NCI-H1417 (cell line): ENCODE measurements at places on chromosomes 3 and 15.

DNA sequence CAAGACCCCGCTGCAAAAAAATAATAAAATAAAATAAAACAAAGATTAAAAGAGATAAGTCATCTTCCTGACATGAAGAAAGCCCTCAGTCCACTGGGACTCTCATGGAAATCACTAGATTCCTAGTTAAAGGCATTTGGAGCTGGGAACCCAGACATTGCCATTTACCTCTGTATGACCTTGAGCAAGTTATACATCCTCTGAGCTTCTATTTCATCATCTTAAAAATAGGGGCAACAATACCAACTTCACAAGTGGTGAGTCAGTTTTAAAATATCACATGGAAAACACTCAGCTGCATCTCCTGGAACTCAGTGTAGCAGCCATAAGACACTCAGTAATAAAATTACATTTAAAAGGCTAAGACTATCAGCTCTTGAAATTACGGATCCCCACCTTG, 334.8 kb downstream of the ERC2 start:
- no peak for DNase-seq

DNA sequence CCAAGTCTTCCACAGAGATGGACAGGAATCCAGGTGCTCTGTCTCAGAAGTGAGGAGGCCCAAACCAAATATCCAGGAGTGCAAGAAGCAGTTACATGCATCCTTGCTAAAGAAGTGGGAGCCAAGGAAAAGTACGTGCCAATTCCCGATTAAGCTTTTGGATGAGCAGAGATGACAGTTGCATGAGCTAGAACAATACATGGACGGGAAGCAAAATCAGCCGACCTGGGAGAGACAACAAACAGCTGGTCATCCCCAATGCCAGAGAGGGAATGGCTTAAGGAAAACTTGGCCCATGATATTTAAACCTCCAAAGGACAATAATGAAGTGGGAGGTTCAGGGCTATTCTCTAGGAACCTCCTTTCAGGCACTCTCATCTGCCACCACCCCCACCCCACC, 86.0 kb upstream of the ABHD17C start:
- no peak for DNase-seq

DNA sequence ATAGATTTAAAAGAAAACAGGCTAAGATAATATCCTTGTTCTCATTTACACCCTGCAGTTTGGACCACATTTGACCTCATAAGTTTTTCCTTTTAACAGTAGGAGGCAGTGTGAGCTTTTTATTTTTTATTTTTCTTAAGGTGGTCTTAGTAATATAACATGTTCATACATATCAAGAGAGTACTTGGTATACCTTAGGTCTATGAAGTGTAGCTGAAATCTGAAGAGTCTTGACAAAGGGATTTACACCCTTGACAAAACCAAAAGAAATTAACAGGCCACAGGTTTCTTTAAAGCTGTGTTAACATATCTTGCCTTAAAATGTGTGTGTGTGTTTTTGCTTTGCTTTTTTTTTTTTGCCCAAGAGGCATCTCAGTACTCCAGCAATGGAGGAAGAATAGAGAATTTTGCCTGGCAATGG, 3.2 kb downstream of the RAP2B start:
- no peak for DNase-seq

- no peak for DNase-seq
Observed at GRCh38 chr3:133293397-133294110, 106.3 kb upstream of the BFSP2 start.

DNA sequence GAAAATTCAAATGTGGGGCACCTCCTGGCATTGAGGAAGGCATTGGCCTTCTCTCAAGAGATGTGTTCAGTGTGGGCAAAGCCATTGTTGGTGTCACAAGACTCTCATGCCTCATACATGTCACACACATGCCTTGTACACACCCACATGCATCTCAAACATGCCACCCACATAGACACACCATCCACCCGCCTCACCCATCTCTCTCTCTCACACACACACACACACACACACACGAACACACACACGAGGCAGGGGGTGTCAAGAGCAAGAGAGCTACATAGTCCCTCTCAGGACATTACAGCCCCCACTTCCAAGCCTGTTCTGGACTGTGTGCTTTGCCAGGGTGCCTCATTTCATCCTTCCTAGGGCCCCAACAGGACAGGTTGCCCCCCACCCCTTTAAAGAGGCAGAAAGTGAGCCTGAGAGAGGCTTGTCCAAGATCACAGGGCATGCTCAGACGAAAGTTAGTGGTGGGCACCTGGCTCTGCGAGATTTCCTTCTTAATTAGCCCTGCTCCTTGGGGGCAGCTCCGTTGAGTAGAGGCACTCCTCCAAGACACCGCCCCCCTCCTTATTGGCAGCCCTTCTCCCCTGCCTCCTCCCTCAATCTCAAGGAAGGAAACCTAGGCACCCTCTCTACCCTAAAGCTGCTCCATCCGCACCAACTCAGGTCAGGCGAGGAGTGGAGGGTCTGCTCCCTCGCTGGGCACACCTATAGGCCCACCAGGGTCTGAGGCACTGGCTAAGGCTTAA, 50.5 kb upstream of the CCDC174 start:
- no peak for DNase-seq

GRCh38 chr3:147640781-147641180, 231.6 kb downstream of the ZIC1 start:
- DNase-seq: no peak

- DNase-seq: no peak
Observed at GRCh38 chr15:37698679-37699078, 235.8 kb upstream of the TMCO5A start.

DNA sequence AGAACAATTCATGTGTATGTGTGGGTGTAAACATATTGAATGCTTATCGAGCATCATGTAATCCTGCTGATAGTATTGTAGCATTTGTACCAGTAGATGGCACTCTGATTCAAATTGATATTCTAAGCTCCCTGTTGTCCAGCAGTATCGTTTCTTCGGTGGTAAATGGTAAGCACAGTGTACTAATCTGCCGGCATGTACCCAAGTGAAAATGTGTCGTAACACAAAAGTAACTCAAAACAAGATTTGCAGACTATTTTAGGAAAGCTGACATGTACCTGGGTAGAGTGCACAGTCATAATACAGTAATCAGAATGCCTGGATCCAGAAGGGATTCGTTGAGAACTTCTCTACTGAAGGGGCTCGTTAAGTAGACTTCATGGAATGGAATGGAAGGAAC, 31.7 kb upstream of the MNS1 start:
- peak; percentile 93 for DNase-seq

- DNase-seq: no peak
Observed at GRCh38 chr3:182925944-182926337, 54.4 kb downstream of the DCUN1D1 start.
